ENCODE measurements at places on chromosomes 2 and 18.

DNA sequence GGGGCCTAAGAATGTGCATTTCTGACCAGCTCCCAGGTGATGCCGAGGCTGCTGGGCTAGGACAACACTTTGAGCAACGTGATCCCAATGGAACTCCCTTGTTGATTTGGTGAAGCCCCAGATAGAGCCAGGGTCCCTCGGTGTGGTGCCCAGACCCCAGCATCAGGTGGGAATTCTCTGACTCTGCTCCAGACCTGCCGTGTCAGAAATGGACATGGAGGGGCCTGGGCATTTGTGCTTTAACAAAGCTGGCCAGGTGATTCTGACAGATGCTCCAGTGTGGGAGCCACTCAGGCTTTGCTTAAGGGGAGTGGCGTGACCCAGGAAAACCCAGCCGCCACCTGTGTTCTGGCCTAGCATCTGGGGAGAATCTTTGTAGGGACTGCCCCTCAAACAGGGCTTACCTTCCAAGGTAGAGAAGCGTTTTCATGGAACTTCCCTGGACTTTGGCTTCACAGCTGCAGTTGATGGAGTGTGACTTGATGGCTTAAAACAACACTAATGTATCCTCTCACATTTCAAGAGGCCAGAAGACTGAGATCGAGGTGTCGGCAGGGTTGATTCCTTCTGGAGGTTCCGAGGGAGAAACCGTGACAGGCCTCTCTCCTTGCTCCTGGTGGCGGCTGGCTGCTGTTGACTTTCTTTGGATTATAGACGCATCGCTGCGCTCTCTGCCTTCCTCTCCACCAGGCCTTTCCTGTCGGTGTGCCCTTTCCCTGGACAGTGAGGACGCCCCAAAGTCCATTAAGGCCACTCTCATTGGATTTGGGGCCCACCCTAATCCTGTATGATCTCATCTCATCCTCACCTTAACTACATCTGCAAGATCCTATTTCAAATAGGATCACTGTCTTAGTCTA is 57.0 kb upstream of the HDAC4 start:
- no peak for DNase-seq

- peak; percentile 67 for DNase-seq
These were observed 459.5 kb downstream of the DLGAP1 start for GRCh38 chr18:3995476-3996102.

- no peak for DNase-seq
These were observed 141.1 kb downstream of the EN1 start for GRCh38 chr2:118706371-118706770.

DNA sequence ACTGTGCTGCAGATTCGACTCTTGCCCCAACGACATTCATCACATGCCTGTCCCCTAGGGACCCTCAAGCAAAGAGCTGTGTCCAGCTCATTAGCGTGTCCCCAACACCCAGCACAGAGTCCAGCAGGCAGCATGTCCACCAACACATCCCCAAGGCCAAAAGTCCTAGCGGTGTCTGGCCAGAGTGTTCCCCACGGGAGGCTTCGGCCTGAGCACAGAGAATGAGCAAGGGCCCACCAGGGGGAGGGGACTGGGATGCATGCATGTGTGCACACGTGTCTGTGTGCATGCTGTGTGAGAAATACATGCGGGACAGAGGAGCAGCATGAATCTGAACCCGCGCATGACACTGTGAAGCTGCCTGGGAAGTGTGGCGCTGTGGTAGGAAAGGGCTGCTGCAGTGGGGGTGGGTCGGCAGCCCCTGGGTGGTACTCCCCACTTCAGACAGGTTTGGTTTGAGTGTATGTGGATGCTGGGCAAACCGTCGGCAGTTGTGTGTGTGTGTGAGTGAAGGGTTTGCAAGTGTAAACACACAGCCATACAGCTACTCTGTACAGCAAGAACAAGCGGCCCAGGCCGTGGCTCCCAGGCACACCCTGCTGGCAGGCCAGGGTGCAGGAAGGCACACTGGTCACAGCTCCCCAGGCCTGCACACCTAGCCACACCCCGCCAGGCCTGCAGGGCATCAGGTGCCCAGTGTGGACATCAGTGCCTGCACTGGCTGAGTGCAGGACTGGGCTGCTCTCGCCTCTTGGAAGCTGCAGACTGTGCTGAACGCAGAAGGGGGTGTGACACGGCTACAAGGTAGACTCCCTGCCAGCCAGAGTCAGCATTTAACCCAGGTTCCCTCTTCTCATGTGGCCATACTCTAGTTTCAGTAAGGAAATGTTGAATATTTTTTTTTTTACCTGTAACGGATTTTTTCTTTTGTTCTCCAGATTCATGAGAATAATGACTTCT is 19.5 kb upstream of the HES6 start:
- DNase-seq: peak; percentile 18

DNA sequence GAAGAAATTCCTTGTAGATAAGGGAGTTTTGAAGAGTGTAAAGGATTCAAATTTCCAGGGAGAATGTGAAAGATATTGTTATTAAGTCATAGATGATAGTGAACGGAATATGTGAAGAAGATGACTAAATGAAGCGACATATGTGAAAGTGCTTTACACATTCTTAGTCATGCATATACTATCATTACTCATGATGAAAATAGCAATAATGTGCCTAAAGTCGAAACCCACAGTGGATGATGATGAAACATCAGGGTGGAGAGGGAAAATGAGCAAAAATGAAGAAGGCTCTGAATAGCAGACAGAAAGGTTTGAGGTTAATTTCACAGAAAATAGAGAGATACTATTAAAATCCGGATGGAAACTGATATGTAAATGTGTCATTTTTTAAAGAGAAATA is 1237.1 kb downstream of the LRP1B start:
- peak; percentile 32 for DNase-seq

GRCh38 chr2:42639340-42640077 is 71.1 kb downstream of the MTA3 start:
- no peak for DNase-seq

GRCh38 chr2:163175294-163175693 is 336.7 kb upstream of the KCNH7 start:
- no peak for DNase-seq

GRCh38 chr2:75506101-75506697 is 54.5 kb downstream of the EVA1A start:
- no peak for DNase-seq

DNA sequence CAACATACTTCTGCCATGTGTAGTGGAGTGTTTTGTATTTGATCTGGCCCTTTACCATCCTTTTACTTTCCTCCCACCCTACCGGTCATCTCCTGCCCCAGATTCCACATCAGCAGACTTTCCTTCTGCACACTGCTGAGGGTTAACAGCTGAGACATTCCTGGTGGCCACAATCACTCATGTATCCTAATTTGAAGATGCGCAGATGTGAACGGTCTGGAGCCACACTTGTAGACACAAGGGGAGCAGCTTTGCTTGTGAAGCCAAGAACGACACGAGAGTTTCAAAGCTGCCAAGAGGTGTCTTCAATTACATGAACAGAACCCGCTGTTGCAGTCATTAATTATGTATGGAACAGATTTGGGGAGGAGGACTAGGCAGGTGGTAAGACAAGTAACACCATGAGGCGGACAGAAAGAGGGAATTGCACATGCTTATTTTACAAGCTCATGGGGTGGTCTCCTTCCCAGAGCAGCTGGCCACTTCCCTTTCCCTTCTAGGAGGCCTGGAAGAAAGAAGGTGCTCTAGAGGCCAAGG is 260.7 kb upstream of the KLHL29 start:
- no peak for DNase-seq

DNA sequence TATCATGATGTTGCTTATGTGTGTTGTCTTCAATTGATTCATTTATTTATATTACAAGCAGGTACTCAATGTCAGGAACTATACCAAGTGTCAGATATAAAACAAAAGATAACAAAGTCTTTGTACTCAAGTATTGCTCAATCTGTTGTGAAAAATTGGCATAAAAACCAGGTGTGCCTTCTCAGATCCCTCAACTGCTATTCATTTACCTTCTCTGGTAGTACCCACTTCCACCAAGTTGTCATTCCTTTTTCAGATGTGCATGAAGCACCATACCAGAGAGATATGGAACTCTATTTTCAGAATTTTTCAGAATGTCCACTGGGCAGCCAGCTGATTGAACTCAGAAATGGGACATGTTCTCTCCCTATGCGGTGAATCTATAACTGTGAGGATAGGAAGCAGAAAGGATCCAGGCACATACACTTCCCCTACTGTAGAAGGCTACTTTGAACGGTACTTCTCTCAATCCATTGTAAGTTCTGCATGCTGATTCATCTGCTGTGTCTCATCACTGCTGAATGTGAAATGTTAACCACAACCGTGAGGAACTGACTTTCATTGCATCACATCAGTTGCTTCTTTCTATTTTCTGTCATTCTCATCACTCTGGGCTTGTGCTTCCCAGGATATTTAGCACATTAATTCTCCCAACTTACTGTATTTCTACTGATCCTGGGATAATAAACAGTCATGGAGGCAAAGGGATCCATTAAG is 1621.3 kb downstream of the SUCLG1 start:
- peak; percentile 90 for DNase-seq
